Activated naive CD4-positive, alpha-beta T cell treated with anti-CD3 and anti-CD28 coated beads, Interleukin-2, amount 50 U/mL, for 16 hours (primary cell): ENCODE measurements at places on chromosomes 5 and 9.

- no peak for DNase-seq
Measured at GRCh38 chr5:55030220-55030619, 6.2 kb downstream of the GZMK start.

- no peak for DNase-seq
Measured at GRCh38 chr5:96253140-96253539, 179.9 kb downstream of the PCSK1 start.

- DNase-seq, result no peak
Measured at GRCh38 chr5:96679293-96679692, 17.1 kb downstream of the CAST start.

GRCh38 chr9:95264954-95265615 is 52.4 kb downstream of the FANCC start:
- no peak for DNase-seq

GRCh38 chr5:82354543-82354942 is 76.4 kb upstream of the RPS23 start:
- DNase-seq, result no peak

- DNase-seq, result no peak
Measured at GRCh38 chr9:134571326-134571931, 70.2 kb upstream of the COL5A1 start.

- no peak for DNase-seq
Measured at GRCh38 chr9:107733523-107733894, 243.9 kb upstream of the KLF4 start.

- no peak for DNase-seq
Measured at GRCh38 chr5:133821311-133821741, 147.1 kb downstream of the C5orf15 start.

- no peak for DNase-seq
Measured at GRCh38 chr9:76581731-76582130, 122.7 kb downstream of the GCNT1 start.

DNA sequence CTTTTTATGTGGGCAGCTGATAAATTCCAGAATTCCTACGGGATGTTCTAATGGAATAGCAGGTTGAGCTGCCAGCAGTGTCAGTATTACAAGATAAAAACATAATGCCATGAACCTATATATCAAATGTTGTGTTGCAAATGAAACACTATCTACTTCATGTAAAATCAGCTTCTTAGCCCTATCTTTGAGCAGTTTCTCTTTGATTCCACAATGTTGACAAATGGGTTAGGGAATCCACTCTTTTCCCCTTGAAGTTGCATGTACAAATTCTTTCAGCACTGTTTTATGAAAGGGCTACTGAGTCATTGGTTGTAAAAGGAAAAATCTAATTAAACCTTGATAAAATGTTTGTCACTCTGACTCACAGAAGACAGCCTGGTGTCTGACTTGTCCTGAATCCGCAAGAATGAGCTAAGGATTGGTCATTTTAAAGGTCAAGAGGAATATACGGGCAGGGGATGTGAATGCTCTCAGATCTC is 950.6 kb upstream of the NUDT12 start:
- DNase-seq, result no peak

DNA sequence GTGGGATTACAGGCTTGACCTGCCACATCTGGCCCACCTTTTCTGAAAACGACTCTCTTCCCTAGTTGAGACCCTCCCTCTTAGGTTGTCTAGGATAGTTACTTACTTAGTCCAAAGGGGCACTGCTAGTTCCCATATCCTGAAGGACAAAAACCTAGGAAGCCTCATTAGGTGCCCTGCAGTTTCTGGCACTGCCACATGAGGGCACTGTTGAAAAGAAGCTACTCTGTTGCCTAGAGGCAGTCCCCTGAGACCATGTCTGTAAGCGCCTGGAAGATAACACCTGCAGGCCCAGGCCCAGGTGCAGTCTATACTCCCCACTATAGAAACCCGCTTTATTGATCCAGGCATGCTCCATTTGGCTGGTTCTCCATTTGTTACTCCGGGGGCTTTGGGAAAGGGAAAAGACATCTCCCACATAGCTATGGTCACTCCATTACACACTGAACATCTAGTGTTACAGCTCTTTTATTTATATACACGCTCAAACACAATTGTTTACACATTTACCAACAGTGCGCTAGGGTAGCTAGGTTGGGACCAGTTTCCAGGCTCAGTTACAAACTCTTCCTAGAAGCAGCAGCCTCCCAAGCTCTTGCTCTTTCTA is 73.4 kb upstream of the PPARGC1B start:
- DNase-seq, result no peak

DNA sequence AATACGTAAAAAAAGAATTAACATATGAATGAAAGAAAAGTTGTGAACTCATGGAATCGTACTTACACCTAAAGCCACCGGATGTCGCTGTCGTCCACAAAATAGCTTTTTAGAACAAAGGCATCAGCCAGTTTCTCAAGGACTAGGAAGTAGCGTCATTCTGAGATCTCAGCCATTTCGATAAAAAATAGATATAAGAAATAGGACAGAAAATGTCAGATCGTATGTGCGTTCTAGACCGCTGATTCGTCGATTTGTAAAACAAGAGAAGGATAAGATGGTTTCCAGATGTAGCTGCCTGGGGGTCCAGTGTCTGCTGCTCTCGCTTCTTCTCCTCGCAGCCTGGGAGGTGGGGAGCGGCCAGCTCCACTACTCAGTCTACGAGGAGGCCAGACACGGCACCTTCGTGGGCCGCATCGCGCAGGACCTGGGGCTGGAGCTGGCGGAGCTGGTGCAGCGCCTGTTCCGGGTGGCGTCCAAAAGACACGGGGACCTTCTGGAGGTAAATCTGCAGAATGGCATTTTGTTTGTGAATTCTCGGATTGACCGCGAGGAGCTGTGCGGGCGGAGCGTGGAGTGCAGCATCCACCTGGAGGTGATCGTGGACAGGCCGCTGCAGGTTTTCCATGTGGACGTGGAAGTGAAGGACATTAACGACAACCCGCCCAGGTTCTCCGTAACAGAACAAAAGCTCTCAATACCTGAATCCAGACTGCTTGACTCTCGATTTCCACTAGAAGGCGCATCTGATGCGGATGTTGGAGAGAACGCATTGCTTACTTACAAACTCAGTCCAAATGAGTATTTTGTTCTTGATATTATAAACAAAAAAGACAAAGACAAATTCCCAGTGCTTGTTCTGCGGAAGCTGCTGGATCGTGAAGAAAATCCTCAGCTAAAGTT is at the start of gene PCDHA10:
PCDHA10 (plus strand) TSS at position 126 of the 903 bp plus-strand sequence; CDS start at position 278, 152 bp downstream.
- DNase-seq, result no peak

DNA sequence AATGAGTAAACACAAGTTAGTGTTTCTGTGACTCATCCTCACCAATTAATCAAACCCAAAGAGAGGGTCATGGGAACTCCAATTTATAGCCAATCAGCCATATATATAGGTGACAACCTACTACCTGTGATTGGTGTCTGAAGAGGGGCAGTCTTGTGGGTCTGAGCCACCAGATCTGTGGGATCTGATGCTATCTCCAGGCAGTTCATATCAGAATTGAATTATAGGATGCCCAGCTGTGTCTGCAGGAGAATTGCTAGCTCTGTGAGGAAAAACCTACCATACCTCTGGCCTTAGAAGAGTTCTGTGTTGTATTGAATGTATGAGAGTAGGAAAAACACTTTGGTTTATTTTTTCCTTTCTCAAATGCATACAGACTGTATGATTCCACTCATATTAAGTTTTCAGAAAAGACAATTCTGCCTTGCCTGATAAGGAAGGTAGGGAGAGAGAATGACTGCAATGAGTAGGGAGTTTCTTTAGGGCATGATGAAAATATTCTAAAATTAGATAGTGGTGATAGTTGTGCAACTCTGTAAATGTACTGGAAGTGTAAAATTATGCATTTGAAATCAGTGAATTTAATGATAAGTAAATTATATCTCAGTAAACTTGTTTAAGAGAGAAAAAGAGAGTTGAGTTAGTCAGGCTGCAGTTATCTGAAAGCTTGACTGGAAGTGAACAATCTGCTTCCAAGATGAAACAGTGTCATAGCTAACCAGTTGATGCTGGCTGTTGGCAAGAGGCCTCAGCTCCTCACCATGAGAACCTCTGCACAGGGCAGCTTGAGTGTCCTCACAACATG is 274.9 kb downstream of the AUH start:
- no peak for DNase-seq

- DNase-seq, result no peak
Measured at GRCh38 chr9:136525841-136526499, 19.9 kb downstream of the NOTCH1 start.

GRCh38 chr5:55636177-55636576 is 75.9 kb downstream of the SLC38A9 start:
- DNase-seq, result no peak

GRCh38 chr5:59164041-59164830 is 581.4 kb downstream of the RAB3C start:
- DNase-seq, result no peak

DNA sequence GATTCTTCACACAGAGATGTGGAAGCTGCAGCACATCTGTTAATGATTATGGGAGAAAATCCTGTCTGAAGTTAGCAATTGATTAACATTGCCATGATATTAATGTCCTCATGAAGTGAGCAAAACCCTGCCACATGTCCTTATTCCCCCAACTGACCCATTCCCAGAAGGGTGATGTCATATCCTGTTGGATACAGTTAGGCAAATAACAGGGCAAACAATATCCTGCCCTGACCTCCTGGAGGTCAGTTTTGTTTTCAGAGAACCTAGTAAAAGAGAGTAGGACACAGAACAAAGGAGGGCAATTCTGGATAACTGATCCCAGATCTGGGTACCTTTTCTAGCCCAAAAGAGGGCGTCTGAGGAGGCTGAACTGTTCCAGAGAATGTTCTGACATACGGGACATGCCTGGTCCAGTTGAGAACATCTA is 11.0 kb downstream of the ABLIM3 start:
- DNase-seq, result no peak

DNA sequence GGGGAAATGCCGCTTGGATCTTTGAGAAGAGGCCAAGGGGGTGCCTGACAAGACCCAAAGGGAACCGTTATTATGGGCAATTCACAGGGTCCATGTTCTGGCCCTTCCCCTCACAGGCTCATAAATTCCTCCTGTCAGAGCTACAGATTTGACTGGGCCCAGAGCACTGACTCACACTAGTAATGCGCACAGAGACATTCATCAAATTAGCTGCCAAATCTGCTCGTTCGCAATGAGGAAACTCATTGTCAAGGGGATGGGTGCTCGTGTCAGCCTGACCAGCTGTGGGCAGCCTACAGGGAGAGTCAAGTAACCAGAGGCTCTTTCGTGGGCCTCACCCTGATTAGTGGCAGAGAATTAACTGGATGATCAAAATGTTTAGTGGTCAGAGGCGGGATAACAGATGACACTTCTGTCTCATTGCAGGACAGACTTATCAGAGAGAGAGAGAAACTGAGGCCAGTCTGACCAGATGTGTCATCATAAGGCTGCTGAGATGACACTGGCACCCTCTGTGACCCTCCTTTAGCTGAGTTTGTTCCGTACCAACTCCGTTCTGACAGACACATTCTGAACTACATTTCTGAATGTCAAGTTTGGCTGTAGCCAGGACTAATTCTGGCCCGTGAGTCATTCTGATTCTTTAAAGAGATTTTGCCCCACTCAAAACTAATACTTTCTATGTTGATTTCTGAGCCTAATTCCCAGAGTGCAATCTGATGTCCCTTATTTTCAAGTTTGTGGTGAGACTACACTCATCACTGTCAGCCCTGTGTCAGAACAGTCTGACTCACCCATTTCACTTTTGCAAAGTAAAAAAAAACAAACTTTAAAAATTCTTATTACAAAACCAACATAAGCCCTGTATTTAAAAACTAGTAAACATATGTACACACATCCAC is 377.1 kb downstream of the ACTL7B start:
- no peak for DNase-seq

GRCh38 chr5:112960315-112960714 is 16.3 kb upstream of the DCP2 start:
- no peak for DNase-seq

DNA sequence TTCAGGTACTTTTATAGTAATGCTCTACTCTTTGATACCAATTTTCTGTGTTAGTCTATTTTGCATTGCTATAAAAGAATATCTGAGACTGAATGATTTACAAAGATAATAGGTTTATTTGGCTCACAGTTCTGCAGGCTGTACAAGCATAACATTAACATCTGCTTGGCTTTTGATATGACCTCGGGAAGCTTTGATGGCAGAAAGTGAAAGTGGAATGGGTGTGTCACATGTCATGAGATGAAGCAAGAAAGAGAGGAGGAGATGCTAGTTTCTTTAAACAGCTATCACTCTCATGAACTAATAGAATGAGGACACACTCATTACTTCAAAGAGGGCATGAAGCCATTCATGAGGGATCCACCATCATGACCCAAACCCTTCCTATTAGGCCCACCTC is 270.9 kb upstream of the IL12B start:
- DNase-seq, result no peak

GRCh38 chr5:119286511-119287488 is 69.0 kb upstream of the TNFAIP8 start:
- DNase-seq, result no peak

GRCh38 chr5:142674531-142675469 is 11.1 kb downstream of the FGF1 start:
- DNase-seq, result no peak

DNA sequence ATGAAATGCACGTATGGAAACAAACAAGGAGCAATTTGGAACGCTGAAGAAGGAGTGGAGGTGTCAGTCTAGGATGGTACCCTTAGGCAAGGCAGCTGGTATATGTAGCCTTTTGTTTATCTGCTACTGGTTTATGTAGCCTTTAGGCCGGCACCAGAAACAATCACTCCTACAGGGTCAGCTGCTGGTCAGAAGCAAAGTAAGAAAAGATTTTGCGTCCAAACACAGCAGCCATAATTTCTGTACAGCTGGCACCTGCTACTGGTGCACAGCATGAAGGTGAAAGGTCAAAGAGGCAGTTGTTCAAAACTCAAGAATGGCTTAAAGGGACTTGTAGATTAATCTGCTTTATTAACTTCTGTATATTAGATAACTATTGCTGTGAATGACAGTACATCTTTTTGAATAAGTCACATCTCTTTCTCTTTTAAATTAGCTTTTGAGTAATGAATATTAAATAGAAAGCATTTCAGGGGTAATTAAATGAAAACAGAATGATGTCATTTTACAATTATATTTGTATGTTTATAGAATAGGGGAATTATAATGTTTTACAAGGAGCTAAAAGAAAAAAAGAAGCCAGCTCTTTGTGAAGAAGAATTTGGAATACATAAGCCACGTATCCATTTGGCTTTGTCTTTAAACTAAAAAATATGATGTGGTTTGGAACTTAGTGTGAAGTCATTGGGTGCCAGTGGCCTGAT is 33.1 kb upstream of the TLX3 start:
- DNase-seq, result no peak

DNA sequence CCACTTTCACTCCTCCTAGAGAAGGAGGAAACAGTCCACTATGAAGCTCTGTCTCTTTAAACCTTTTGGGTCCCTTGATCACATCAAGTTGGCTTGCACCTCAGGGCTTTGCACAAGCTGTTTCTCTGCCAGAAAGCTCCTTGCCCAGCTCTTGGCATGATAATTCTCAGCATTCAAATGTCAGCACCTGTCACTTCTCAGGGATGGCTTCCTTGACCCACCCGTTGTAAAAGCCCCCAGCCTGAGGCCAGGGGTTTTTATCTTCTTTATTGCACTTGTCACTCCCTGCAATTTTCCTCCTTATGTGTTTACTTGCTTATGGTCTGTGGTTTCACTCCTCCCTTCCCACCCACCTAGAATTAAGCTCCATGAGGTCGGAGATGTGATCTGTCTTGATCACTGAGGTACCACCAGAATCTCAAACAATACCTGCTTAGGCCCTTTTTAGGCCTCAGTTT is 200.7 kb upstream of the TBC1D2 start:
- DNase-seq, result no peak
